Ascending aorta (tissue), 2 donors: ENCODE measurements at places on chromosomes 16 and 17.
A peak's percentile ranks its signal among the peaks of the same experiment; 100 is the strongest.

GRCh38 chr17:64063088-64063487 is 42.7 kb upstream of the ICAM2 start:
- H3K27me3 ChIP-seq = no peaks in the 10 kb centered on the region
- no peak overlapping the region for H3K27ac ChIP-seq
- no peak for DNase-seq
- H3K4me1 ChIP-seq = no peaks in the 10 kb centered on the region
- peaks cover 56% of the 10 kb centered on the region for H3K36me3 ChIP-seq

- no peak for DNase-seq
- no peak overlapping the region for H3K4me3 ChIP-seq
- H3K27ac ChIP-seq = no peak overlapping the region
- H3K36me3 ChIP-seq = no peaks in the 10 kb centered on the region
These were observed 4.7 kb downstream of the VAC14 start for GRCh38 chr16:70796301-70796700.

GRCh38 chr16:69796285-69797118 is 34.4 kb downstream of the WWP2 start:
- H3K4me3 ChIP-seq = peak overlapping the region; percentile 46
- H3K36me3 ChIP-seq = peaks cover 17% of the 10 kb centered on the region
- peaks cover 5% of the 10 kb centered on the region for H3K4me1 ChIP-seq
- H3K27ac ChIP-seq = no peak overlapping the region
- no peaks in the 10 kb centered on the region for H3K27me3 ChIP-seq

DNA sequence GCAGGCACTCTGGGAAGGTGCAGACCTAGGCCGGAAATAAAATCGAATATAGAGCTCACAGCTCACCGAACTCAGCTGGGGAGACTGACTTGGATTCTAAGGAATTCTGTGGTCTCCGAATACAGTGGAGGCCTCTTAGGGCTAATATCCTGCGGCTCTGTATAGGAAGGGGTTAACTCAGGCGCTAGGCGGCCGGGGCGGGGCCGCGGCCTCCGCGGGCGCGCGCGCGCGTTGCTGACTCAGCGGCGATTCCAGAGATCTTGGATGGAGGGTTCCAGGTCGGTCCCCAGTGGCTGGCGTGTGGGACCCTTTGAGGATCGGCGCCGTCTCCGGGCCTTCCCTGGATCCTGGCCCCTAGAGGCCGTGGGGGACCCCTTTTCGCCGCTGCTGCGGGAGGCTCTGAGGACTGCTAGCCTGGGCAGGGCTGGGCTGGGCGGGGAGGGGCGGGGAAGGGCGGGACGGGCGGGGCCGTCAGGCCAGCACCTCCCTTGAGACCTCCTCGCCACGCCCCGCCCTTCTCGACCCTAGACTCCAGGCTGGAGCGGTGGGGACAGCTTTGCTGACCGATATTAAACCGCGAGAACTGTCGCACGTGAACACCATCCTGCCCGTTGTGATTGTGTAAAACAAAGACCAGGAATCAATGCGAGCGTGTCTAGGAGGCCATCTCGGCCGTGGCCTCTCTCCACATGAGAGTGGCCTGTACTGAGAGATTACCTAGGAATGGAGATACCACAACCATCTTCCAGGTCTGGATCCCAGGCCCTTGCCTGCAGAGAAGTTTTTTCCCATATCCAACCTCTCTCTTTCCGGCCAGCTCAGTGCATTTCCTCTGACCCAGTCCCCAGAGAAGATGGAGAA is 1.4 kb upstream of the PLEKHH3 start:
- no peaks in the 10 kb centered on the region for H3K27me3 ChIP-seq
- H3K27ac ChIP-seq = peak overlapping the region; percentile 94
- DNase-seq = peak; percentile 71
- peaks cover 36% of the 10 kb centered on the region for H3K4me1 ChIP-seq
- H3K36me3 ChIP-seq = peaks cover 3% of the 10 kb centered on the region

DNA sequence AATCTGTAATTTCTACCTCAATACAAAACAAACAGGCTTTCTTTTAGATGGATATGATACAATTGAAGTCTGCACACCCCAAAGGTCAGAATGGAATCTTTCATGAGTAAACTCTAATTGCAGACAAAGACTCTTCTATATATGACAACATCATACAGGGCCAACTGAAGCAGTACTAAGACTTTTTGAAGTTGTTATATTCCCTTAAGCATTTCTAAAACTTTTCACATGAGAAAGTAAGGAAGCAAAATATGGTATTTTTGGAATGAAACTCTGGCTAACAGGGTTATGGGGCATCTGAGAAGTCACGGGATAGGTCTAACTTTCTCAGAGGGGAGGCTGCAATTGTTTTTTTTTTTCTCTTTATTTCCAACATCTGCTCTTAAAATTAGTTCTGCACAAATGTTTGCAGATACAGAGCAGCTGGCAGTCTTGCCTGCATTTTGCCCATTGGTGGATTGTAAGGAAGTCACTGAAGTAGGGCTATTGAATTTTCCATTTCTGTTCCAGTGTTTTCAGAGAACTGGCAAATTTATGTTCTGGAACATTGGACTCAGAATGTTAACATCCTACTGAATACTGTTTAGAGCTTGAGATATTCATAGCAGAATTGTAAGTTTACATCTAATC is 59.1 kb downstream of the SSH2 start:
- H3K36me3 ChIP-seq = no peaks in the 10 kb centered on the region
- H3K27ac ChIP-seq = no peak overlapping the region
- no peaks in the 10 kb centered on the region for H3K4me1 ChIP-seq
- no peak for DNase-seq

DNA sequence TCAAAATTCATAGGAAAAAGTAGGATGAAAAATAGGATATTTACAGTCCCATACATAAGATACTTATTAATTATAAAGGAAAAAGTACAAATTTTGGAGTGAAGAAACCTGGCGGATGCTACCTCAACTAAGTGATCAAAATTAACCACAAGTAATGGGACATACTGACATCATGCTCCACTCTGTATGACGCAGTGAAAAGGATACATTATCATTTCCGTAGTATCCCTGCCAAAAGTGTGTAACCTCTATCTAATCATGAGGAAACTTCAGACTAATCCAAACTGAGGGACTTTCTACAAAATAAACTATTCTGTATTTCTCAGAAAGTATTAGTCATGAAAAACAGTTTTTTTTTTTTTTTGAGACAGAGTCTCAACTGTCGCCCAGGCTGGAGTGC is 60.5 kb downstream of the TRIM37 start:
- no peaks in the 10 kb centered on the region for H3K27me3 ChIP-seq
- H3K4me3 ChIP-seq = no peak overlapping the region
- no peaks in the 10 kb centered on the region for H3K4me1 ChIP-seq
- peaks cover 79% of the 10 kb centered on the region for H3K36me3 ChIP-seq
- DNase-seq = no peak

DNA sequence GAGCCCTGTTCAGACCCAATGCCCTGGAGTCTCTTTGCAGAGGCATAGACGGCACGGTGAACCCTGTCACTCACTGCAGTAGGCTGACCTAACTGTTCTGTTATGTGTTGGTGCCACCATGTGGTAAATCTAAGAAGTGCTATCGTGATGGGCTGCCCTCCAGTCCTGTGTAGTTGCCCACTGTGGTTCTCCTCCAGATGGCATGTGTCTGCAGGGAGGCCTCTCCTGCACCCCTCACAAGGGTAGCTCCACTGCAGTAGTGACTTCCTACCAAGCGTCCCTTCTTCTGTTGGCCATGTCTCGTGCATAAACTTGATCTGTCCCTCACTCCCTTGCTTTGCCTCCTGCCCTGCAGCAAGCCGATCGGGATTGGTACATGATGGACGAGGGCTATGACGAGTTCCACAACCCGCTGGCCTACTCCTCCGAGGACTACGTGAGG is 5.8 kb downstream of the DHX38 start:
- H3K4me1 ChIP-seq = peaks cover 8% of the 10 kb centered on the region
- no peaks in the 10 kb centered on the region for H3K27me3 ChIP-seq
- no peak for DNase-seq
- peaks cover 84% of the 10 kb centered on the region for H3K36me3 ChIP-seq
- H3K27ac ChIP-seq = no peak overlapping the region
- H3K4me3 ChIP-seq = no peak overlapping the region

GRCh38 chr16:69363281-69363717 is 11.7 kb upstream of the TMED6 start:
- H3K27ac ChIP-seq = no peak overlapping the region
- no peaks in the 10 kb centered on the region for H3K27me3 ChIP-seq
- H3K4me3 ChIP-seq = no peak overlapping the region
- no peaks in the 10 kb centered on the region for H3K4me1 ChIP-seq

DNA sequence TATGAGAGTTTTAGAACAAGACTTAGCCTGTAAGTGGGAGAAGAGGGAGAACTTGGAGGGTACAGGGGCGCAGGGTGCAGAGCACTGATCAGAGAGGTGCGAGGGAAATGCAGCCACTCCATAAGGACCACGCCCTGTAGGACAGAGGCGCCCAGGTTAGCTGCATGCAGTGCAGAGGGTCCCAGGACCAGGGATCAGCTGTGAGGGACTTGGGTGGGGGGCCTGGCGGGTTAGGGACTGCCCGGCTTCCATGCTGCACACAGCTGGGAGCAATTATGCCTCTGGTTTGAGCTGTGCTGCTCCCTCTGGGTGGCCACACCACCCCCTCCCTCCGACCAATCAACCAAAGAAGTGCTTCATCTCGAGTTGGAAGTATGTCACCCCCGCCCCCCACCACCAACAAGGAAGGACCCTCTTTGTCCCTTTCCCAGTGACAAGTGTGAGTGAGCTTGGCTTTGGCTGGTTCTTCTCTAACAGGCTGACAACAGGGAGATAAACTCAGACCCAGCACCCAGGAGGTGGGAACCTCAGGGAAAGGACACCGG is 22.2 kb upstream of the CLEC18A start:
- peaks cover 37% of the 10 kb centered on the region for H3K36me3 ChIP-seq
- peaks cover 36% of the 10 kb centered on the region for H3K4me1 ChIP-seq
- no peaks in the 10 kb centered on the region for H3K27me3 ChIP-seq
- H3K27ac ChIP-seq = peak overlapping the region; percentile 97
- peak overlapping the region; percentile 53 for H3K4me3 ChIP-seq

GRCh38 chr17:28173801-28174200 is 131.3 kb downstream of the NLK start:
- no peaks in the 10 kb centered on the region for H3K27me3 ChIP-seq
- no peaks in the 10 kb centered on the region for H3K4me1 ChIP-seq
- H3K4me3 ChIP-seq = no peak overlapping the region
- DNase-seq = no peak
- peaks cover 16% of the 10 kb centered on the region for H3K36me3 ChIP-seq
- H3K27ac ChIP-seq = no peak overlapping the region

DNA sequence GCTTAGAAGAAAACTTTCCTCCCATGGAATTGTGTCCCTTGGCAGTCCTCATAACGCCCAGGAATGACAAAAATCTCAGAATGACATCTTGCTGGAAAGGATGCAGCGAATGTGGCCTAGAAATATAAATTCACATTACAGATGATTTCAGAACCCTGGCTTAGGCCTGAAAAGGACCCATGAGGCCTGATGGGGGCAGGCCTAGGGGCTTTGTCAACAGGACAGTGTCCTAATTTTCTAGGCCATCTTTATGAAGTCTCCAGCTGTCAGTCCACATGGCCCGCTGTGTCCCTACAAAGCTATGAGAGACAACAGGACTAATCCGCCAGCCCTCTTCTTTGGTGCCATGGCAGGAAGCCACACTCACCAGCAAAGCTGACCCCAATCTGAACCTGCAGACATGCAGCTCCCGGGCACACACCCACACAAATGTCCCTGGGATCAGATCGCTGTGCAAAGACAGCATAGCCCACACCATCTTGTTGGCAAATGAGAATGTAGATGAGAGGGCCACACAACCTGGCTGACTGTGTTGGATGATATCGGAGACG is 40.4 kb upstream of the DNAH17 start:
- H3K4me3 ChIP-seq = no peak overlapping the region
- H3K4me1 ChIP-seq = peaks cover 15% of the 10 kb centered on the region
- H3K27me3 ChIP-seq = no peaks in the 10 kb centered on the region
- H3K27ac ChIP-seq = peak overlapping the region; percentile 27
- no peaks in the 10 kb centered on the region for H3K36me3 ChIP-seq

- no peak overlapping the region for H3K4me3 ChIP-seq
- no peak for DNase-seq
- H3K36me3 ChIP-seq = no peaks in the 10 kb centered on the region
- H3K4me1 ChIP-seq = no peaks in the 10 kb centered on the region
- H3K27ac ChIP-seq = no peak overlapping the region
These were observed 641.0 kb upstream of the EEF2KMT start for GRCh38 chr16:5738586-5738985.

DNA sequence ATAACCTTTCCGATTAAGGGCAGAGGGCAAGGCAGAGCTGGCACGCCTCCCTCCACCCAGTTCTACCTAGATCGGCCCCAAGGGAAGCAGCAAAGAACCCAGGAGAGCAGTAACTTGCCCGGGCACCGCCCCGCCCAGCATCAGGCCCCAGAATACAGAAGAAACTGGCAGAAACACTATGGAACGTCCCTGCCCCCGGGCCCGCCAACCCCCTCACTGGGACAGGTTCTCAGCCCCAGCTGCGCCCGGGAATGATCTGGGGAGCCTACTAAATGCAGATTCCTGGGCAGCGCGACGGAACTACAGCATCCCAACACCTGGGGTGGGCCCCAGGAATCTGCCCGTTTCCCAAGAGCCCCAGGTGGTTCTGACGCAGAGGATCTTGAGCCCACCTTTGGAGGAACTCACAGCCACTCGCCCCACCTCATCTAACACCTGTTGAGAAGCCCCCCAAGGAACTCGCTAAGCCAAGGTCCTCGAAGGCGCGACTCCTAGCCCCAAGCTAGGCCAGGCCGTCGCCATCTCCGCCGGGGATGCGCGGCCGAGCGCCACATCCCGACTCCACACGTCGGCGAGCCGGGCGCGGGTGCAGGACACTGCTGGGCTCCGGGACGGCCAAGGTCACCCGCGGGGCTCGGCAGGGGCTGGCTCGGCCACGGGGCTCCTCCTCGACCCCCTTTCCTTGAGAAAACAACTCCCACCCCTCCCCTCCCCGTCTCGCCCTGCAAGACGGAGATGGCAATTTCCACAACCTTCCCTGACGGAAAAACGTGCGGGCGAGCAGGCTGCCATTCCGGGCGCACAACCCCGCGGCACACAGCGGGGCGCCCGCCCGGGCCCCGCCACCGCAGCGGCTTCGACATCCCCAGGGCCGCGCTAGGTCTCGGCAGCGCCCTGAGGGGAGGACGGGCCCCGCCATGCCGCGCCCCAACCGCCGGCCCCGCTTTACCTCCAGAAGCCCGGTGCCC is 913 bp downstream of the CDIP1 start:
- H3K27ac ChIP-seq = peak overlapping the region; percentile 90
- H3K27me3 ChIP-seq = no peaks in the 10 kb centered on the region
- peak; percentile 68 for DNase-seq
- no peaks in the 10 kb centered on the region for H3K36me3 ChIP-seq
- H3K4me1 ChIP-seq = peaks cover 16% of the 10 kb centered on the region
- H3K4me3 ChIP-seq = peak overlapping the region; percentile 95

GRCh38 chr16:65704866-65705265 is 583.0 kb upstream of the CDH11 start:
- no peak for DNase-seq
- no peaks in the 10 kb centered on the region for H3K36me3 ChIP-seq
- H3K4me1 ChIP-seq = no peaks in the 10 kb centered on the region
- no peaks in the 10 kb centered on the region for H3K27me3 ChIP-seq
- no peak overlapping the region for H3K27ac ChIP-seq

DNA sequence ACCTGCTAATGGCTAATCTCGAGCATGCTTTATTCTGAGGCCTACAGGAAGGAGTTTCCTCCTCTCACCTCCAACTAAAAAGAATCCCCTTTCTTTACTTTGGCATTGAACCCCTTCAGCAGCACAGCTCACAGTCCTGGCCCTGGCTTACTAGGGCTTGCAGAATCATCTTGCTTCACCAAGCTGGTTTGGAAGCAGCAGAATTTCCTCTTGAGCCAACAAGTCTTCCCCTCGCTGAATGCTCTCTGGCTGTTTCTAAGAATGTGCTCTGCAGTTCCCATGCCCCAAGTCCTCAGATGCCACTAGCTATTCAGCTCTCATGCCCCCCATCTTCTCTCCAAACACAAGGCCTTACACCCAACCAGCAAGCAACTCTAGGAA is 271.2 kb downstream of the NTN1 start:
- no peaks in the 10 kb centered on the region for H3K27me3 ChIP-seq
- no peak for DNase-seq
- H3K36me3 ChIP-seq = no peaks in the 10 kb centered on the region
- peaks cover 15% of the 10 kb centered on the region for H3K4me1 ChIP-seq
- H3K4me3 ChIP-seq = no peak overlapping the region
